ENCODE measurements at places on chromosomes 12 and 14.
A peak's percentile ranks its signal among the peaks of the same experiment; 100 is the strongest.

DNA sequence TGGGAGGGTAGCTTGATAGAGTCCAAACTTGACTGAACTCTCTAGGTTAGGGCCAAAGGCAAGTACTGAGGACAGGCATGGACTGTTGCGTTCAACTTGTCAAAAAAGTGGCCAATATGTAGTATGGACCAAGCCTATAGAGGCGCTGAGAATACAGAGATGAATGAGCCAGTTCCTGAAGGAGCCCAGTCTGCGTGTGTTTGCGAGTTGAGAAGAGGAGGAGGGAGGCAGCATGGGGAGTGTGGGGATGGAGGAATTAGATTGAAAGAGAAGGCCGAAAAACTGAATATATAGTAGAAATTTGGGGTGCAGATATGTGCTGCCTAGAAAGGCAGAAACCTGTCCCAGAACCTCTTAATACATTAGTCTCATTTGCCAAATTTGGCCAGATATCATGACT, 412.4 kb downstream of the PCNX1 start:
- DNase-seq = no peak

GRCh38 chr14:75562089-75562488, 16.3 kb upstream of the FLVCR2 start:
- DNase-seq = no peak

DNA sequence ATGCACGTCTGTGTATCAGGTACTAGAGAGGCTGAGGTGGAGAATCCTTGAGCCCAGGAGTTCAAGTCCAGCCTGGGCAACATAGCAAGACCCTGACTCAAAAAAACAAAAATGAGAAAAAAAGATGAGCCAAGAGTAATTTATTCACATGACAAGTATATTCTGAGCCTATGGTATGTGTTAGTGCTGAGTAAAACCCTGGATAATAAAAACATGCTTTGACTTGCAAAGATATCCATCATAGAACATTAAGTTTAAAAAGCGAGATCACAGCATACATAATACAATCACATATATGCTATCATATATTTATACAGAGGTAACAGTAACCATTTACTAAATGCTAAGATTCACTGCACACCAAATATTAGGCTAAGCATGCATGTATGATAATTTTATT, 23.9 kb upstream of the SLC10A1 start:
- no peak for DNase-seq

- no peak for DNase-seq
Observed at GRCh38 chr14:89613260-89614008, 196.4 kb upstream of the FOXN3 start.

GRCh38 chr14:93104961-93105360, 10.8 kb downstream of the ITPK1 start:
- DNase-seq = no peak

- no peak for DNase-seq
Observed at GRCh38 chr14:104171895-104172294, 33.5 kb downstream of the KIF26A start.

- no peak for DNase-seq
Observed at GRCh38 chr12:71054551-71054950, 103.2 kb downstream of the TSPAN8 start.

DNA sequence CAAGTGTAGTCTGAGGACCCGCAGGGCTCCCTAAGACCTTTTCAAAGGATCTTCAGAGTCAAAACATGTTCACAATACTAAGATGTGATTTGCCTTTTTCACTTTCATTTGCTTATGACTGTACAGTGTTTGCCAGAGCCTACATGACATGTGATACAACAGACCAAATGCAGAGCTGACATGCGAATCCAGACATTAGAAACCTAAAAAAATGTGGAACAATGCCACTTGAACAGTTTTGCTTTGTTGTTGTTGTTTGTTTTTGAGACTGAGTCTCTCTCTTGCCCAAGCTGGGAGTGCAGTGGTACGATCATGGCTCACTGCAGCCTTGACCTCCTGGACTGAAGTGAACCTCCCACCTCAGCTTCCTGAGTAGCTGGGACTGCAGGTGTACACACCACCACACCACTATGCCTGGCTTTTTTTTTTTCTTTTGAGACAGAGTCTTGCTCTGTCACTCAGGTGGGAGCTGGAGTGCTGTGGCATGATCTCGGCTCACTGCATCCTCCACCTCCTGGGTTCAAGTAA, 5.3 kb upstream of the RAB35 start:
- DNase-seq = no peak

DNA sequence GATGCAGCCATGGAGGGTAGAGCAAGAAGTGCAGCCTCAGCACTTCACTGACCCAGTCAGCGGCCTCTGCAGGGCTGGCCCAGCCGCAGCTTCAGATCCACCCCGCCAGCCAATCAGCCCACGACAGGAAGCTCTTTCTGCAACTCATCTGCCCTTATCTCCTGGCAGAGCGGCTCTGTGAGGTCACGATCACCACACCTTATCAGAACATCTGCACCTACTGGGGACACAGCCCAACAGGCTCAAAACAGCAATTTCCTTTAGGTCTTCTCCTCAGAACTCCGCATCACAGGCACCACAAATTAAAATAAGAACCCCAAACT, 287.3 kb downstream of the BCL11B start:
- no peak for DNase-seq

- no peak for DNase-seq
Observed at GRCh38 chr14:95229749-95230148, 72.4 kb upstream of the DICER1 start.

DNA sequence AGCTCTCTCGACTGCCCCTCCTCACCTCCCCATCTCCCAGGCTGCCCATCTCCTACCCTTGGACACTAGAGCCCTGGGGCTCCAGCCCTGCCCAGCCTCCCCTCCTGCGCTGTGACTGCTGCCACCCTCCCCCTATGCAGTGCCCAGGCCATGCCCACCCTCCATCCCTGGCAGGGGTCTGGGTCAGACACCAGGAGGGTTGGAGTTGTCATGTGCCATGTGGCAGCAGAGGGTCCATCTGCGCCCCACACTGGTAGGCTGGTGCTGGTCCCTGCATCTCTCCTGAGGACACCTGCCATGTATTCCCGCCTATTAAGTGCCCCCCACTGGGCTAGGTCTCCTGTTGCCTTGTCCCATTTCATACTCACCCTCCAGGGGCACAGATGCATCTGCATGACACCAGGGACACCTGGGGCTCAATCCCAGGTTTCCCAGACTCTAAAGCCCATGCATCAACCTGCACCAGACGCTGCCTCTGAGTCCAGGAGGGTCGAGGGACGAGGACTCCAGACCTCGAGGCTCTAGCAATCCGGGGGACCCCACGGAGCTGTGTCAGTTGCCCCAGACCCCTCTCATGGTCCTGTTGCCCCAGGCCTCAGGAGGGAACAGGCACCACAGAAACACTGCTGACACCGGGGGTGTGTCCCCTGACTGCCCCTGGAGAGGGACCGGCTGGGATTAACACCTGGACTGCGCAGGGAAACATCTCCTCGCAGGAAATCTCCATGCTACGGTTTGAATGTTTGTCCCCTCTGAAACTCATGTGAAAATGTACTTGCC, 23.4 kb upstream of the SFSWAP start:
- DNase-seq = no peak

DNA sequence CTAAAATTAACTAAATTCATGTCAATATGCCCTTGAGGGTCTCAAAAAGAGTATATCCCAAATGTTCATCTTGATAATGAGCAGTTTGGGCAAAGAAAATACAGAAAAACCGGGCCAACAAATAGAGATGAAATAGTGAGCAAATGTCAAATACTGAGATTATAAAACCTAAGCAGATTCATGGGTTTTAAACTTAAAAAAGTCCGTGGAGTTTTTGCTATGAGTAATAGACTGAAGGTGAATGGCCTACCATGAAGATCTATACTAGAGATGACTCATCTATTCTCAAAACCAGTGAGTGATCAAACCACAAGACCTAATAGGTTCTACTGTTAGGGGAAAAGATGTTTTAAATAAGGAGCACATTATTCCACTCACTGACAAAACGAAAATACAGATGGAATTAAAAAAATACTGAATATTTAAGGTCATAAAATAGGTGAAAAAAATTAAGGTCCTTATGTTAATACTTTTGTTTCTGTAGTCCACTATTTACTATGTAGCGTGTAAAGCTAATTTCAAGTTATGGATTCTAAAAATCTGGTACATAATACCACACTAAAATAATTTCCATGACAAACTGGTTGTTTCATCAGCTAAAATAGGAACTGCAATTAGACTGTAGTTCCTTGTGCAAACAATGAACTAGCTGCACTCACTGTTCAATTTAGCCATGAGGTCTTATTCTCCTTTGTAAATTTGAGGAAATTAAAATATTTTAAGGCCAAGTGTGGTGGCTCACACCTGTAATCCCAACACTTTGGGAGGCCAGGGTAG, 5.0 kb downstream of the HNRNPC start:
- peak; percentile 42 for DNase-seq

GRCh38 chr14:103707329-103708263, 7.7 kb downstream of the XRCC3 start:
- DNase-seq = no peak

GRCh38 chr12:118136559-118137003, 657 bp downstream of the PEBP1 start:
- DNase-seq = no peak

GRCh38 chr14:65296402-65296801, 116.1 kb upstream of the FUT8 start:
- DNase-seq = no peak

DNA sequence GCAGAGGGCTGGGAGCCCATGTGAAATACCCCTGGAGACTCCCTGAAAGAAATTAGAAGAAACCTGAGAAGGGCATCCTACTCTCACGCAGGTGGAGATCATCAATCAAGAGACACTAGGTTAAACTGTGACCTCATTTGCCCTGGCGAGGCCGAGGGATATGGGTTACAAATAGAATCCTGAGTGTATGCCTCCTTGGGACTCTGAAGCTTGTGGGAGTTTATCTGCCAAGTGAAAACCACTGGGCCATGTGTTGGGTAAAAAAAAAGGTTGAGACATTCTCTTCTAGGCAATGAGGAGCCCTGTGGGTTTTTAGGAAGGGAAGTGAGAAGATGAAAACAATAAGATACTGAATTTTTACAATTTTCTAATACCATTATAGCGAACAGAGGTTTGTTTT, 160.7 kb upstream of the ARID2 start:
- DNase-seq = no peak

- no peak for DNase-seq
Observed at GRCh38 chr12:14950421-14950820, 11.0 kb downstream of the ARHGDIB start.

DNA sequence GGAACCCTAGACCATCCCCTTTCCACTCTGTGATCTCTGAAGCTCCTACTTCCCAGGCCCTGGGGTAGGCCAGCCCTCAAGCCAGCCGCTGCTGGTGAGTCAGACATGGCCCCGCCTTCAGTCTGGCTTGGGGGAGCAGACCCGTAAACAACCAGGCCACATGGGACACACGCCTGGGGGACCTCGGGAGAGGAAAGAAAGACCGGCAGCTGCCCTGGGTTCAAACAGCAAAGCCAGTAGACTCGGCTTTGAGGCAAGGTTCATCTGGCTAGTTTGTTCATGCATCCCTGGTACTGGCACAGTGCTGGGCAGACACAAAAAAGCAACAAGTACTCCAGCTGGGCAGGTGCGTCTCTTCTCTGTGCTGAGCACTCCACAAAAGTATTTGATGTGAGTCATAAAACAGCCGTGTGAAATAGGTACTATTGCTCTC, 101.9 kb downstream of the SETD3 start:
- DNase-seq = no peak

GRCh38 chr12:107957459-107957858, 171.6 kb upstream of the WSCD2 start:
- DNase-seq = no peak

- no peak for DNase-seq
Observed at GRCh38 chr12:80242321-80242720, 143.0 kb downstream of the OTOGL start.

DNA sequence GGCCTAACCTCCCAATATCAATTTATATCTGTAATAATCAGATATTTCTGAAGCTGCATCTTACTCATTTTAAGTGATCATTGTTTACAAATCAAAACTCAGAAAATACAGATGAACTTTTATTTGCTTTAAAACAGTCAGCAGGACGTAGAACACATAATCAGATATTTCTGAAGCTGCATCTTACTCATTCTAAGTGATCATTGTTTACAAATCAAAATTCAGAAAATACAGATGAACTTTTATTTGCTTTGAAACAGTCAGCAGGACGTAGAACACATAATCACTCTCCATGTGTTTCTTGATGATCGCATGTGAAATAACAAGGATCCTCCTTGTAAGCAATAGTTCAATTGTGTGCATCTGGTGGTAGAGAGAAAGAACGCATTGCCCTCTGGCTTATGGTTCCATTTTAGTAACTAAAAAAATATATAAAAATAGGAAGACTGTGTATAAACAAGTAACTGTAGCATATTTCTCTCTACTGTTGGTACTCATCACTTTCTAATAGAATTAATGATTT, 15.0 kb upstream of the TMTC2 start:
- no peak for DNase-seq

DNA sequence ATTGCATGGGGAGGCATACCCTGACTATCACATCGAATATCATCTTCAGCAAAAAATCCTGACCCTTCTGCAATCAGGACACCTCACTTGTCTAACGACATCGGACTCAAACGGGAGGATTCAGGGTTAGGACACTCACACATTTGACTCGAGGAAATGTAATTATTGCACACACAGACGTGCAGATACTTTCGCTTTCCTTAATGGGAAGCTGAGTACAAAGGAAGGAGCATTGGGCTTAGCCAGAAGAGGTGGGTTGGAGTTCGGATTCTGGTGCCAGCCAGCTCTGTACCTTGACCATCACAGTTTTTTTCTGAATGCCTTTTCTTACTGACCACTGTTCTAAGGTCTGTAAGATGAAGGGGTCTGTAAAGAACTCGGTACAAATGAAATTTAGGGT, 260.4 kb downstream of the GALC start:
- no peak for DNase-seq

- DNase-seq = no peak
Observed at GRCh38 chr14:96383445-96383844, 8.5 kb upstream of the AK7 start.

DNA sequence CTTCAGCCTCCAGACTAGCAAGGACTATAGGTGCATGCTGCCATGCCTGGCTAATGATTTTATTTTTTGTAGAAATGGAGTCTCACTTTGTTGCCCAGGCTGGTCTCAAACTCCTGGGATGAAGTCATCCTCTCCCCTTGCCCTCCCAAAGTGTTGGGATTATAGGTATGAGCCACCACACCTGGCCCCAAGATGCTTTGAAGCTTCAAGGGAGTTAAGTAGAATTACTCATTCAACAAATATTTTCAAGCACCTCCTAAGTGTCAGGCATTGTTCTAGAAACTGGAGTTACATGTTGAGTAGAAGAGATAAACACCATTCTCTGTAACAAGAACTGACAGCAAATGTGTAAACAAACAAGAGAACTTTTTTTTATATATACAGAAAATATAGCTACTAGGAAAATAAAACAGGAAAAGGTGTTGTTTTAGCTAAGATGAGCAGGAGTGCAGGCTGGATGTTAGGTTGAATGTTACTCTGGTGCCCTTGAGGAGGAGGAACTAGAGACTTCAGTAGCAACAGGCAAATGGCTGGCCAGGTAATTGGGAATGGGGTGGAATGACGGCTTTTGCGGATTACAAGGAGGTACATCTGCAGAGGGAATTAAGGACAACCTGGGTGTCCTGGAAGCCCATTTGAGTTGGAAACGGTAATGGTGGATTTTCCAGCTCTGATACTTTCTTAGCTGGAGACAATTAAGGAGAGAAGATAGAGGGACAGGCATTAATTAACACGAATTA, 32.0 kb upstream of the CFAP54 start:
- no peak for DNase-seq

- no peak for DNase-seq
Observed at GRCh38 chr12:21656905-21657325, 727 bp downstream of the LDHB start.

- DNase-seq = no peak
Observed at GRCh38 chr12:52364901-52365489, 2.3 kb downstream of the KRT85 start.

GRCh38 chr12:20883288-20883687, 72.8 kb downstream of the SLCO1B3 start:
- DNase-seq = no peak

All from BJ (cell line).